ENCODE measurements at places on chromosomes 16 and 17.
A peak's percentile ranks its signal among the peaks of the same experiment; 100 is the strongest.

GRCh38 chr16:70250748-70251628 lies 752 bp downstream of the EXOSC6 start:
- no peak for DNase-seq

GRCh38 chr17:63181856-63182255 lies 215.8 kb downstream of the TANC2 start:
- DNase-seq: no peak

DNA sequence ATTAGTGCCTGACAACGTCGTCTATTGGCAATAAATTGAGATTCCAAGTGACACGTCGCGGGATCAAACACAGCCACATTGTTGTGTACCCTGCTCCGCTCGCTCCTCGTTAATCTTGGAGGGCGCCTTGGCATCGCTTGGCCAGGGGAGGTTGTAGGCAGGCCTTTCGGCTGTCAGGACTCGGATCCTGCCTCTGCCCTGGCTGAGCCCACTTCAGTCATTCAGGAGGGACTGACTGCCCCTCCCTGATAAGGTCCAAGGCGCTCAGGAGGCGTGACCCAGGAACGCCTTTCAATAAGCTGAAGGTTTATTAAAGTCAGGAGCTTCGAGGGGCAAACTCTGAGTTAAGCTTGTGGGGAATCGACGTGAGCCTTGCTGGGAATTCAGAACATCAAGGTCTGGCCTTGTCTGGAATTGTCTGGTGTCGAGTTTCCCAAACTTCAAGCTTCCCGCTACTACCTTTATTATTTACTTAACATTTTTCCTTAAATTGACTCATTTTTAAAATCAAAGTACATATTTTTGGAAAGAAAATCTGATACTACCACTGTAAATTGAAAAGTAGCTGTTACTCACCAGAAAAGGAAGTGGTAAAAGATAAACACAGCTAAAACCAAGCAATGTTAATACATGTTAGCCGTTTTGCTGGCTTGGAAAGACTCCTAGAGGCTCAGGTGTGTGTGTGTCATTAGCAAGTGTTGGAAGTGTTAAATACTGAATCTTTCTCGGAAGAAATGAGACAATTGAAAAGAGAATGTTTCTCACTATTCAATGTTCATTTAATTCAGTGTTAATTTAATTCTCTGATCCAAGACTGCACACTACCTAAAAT lies 5.3 kb upstream of the IRX3 start:
- no peak for DNase-seq

DNA sequence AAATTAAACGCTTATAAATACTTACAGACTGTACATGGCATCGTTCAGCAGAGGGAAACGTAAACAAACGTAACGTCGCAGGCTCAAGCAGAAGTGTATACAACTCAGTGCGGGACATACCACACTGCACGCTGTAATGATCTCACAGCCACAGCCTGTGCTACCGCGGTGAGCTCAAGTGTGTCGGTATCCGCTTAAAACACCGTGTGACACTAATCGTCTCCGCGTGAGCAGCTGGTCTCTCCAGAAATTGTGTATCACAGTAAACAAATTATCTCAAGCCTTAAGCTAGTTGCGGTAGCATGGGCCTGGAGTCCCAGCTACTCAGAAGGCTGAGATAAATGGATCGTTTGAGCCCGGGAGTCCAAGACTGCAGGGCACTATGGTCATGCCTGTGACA lies 115.3 kb downstream of the ANKRD11 start:
- no peak for DNase-seq

- no peak for DNase-seq
These were observed 119.3 kb upstream of the TBX2 start for GRCh38 chr17:61280338-61280737.

DNA sequence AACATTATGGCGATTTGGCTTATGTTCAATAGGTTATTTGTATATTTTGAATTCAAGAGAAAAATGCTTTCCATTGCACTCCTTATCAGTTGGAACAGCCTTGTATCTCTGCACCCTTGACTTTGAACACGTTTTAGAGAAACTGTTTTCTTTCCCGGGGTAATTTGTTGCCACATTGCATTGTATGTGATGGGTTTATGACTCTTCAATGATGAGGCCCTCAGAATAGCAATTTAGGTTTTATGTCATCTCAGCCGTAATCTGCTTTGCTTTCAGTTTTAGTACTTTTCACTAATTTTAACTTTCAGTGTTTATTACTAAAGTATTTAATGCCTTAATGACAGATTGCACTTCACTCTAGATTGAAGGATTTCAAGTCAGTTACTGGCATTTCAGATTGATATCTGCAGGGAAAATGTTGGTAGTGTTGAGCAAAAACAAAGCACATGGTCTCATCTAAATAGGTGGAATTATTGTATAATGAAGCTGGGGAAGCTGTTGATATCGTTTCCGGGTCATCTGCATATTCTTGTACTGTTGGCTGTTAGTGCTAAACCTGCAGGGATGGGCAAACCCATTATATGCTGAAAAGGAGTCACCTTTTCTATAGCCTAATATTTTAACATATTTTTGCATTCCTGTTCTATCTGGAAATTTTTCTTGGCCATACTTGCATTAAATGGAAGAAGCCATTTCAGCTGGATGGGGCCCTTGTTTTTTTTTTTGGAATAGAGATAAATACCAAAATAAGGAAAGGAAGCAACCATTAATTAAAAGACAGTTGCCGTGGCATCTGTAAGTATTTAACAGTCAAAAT lies 2.0 kb downstream of the LUC7L3 start:
- peak; percentile 43 for DNase-seq

DNA sequence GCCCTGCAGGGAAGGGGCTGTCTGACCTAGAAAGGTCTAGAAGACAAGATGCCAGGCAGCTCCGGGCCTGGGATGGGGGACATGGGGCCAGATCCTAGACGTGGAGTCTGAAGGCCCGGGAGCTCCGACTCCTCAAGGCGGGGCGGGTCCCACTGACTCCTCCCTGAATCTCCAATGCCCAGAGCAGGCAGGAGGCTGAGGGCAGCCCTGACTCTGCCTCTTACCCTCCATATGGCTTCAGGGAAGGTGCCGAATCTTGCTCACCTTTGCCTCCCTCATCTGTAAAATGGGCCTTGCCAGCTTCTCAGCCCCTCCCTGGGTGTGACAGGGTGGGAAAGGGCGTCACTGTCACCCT lies 14.8 kb downstream of the VASN start:
- no peak for DNase-seq

DNA sequence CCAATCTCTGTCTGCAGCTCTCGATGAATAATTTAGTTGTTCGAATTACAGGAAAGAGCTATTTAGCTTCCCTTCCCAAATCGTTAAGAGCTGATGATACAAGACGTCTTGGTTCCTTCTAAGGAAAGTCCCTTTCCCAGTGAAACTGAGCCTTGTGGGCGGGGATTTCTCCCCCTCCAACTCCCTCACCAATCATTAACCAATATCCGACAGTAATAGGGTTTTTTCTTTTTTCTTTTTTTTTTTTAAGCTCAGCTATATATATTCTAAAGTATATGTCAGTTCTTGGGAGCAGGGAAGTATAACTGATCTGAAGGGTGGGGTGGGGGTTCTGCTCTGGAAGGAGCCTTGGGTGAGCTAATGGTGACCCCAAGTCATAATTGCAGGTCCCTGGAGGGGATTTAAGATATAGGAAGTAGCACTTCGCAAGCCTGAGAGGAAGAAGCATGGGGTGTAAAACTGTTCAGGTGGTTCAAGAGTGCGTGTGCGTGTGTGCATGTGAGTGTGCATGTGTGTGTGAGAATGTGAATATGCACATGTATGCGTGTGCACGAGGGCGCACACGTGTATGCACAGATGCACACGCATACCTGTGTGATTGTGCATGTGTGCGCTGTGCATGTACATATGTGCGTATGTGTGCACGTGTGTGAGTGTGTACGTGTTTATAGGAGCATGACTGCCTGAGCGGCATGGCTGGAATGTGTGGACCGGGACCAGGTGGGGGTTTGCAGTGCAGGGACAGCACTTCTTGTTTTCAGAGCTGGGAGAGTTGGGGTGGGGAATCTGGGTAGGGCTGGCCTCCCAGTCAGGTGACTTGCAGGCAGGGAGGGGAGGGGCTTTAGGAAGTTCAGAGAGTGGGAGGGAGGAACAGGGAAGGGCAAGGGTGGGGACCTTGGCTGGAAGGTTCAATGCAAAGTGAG lies 42.7 kb downstream of the SOCS3 start:
- DNase-seq: no peak

DNA sequence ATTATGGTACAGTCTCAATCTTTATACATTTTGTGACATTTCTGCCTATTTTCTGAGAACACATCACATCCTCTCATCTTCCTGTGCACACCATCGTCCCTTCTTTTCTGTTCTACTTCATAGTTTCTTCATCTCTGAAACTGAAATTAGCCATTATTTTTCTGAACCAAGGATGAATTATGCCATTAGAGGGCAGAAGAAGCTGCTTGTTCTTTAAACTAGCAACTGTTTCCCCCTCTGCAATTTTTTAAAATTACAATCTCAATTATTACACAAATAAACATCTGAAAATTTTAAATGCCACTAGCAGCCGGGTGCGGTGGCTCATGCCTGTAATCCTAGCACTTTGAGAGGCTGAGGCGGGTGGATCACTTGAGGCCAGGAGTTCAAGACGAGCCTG lies 41.3 kb downstream of the RBBP6 start:
- DNase-seq: no peak

DNA sequence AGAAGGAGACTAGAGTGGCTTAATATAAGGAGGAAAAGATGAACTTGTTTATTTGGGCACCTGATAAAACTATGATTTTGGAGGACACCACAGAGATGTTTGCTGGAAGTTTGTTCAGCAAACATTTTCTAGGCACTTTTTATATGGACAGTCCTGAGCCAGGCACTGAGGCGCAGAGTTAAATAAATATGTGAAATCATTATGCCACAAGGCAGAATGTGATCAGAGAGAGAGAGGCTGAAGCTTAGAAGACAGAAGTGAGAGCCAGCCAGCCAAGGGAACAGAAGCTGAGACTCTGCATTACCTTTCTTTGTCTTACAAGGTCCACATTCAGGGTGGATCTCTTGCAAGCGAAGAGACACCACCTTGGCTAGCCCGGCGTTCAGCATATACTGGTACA lies 21.4 kb downstream of the GTF3C1 start:
- no peak for DNase-seq

DNA sequence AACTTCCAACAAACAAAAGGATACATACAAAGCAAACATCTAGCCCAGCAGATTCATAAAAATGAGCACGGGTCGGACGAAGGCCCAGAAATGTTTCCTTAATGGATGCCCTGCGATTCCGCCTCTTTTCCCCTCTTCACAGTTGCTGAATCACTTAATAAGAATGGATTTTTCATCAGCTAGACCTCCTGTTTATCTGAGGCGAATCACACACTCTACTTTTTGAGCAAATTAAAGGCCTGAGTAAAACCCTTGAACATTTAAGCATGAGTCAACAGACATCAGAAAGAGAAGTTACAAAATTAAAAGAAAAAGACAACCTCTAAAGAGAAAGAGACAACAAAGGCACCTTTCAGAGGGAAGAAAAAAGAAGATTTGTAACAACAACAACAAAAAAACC lies 44.7 kb downstream of the HS3ST3A1 start:
- DNase-seq: no peak

DNA sequence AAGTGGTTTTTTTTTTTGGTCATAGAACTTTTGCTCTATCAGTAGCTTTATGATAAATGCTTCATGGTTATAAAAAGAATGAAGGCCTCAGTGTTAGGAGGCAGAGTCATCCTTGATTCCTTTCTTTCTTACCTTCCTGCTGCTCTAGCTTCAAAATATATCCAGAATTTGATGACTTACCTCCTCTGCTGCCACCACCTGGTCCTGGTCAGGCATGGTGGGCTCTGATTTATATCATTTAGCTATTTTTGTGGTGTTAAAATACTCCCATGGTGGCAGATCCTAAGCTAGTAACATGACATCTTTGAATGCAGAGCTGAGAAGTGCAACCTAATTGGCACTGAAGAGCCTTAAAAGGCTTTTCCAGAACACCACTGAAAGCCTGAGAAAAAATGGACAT lies 508.8 kb upstream of the CDH8 start:
- no peak for DNase-seq

DNA sequence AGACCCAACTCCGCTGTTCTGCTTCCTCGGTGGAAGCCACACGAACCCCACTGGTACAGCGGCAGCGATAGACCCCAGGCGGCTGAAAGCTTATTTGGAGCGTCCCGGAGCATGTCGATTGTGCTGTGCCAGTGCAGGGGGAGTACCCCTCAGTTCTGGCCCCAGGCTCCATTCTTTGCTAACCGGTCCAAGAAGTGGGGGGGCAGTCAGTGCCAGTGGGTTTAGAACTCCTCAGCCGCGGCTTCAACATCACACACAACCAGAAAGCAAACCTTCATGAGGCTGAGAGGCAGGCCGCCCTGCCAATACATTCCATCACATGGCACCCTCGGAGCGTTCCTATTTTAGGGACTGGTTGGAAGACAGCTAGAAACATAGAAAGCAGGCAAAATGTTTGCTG lies 1.7 kb upstream of the MNT start:
- DNase-seq: no peak

- DNase-seq: no peak
These were observed 32.5 kb upstream of the MYO18A start for GRCh38 chr17:29212681-29213121.

Data from CD4-positive, alpha-beta T cell treated with Interleukin-12 subunit alpha and Interleukin-12 subunit beta, for 1 hour (primary cell).